ENCODE measurements at places on chromosomes 3 and 15. TPM values are rescaled to one million over a fixed set of nuclear protein-coding genes. Genes with fewer than 3 reads are reported as not detected.

UBA5 gene
- polyA plus RNA-seq, result 32.4 TPM

GNAT1 gene
- polyA plus RNA-seq, result 0.16 TPM

SLC28A2 gene
- polyA plus RNA-seq, result 0.10 TPM

IDH2 gene
- polyA plus RNA-seq, result 52.0 TPM

CADPS gene
- 0.13 TPM for polyA plus RNA-seq

C3orf52 gene
- 6.5 TPM for polyA plus RNA-seq

ZNF80 gene
- 0.05 TPM for polyA plus RNA-seq

TPRG1 gene
- 8.3 TPM for polyA plus RNA-seq

AVEN gene
- 8.5 TPM for polyA plus RNA-seq

LEKR1 gene
- polyA plus RNA-seq, result 0.92 TPM

P2RY1 gene
- 3.3 TPM for polyA plus RNA-seq
